Sigmoid colon (tissue), 7 donors: ENCODE measurements at places on chromosomes 16 and 17.

DNA sequence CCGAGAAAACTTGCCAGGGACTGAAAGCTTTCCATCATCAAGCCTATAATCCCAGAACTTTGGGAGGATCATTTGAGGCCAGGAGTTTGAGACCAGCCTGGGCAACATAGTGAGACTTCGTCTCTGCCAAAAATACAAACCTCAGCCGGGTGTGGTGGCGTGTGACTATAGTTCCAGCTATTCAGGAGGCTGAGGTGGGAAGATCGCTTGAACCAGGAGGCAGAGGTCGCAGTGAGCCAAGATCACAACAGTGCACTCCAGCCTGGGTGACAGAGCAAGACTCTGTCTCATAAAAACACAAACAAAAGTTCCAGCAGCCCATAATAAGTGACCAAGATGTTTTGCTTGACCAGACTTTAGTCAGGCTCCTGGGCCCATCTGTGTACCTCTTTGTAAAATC is 1.9 kb downstream of the MEAK7 start:
- peak; percentile 27 for DNase-seq

GRCh38 chr17:17538417-17539391 is 42.5 kb upstream of the RASD1 start:
- no peak for DNase-seq

DNA sequence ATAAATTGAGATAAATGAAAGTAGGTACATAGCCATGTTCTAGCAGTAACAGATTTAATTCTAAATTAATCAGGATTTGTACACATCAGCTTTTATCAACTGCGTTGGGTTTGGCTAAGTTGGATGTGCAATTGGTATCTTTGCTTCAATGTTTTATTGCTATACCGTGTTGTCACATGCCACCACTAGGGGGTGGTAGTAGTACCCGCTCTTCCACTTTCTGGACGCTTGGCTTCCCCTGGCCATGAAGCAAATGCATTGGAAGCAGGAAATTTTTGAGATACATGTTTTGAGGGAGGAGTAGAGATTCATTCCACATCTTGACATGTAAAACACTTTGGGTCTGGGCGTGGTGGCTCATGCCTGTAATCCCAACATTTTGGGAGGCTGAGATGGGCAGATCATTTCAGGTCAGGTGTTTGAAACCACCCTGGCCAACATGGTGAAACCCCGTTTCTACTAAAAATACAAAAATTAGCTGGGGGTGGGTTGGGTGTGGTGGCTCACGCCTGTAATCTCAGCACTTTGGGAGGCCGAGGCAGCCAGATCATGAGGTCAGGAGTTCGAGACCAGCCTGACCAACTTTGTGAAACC is 58.6 kb downstream of the EMP2 start:
- peak; percentile 76 for DNase-seq

GRCh38 chr17:80901319-80901718 is 90.3 kb upstream of the CHMP6 start:
- no peak for DNase-seq
